Fibroblast of skin of right quadriceps (primary cell): ENCODE measurements at places on chromosomes 6 and 20.

DNA sequence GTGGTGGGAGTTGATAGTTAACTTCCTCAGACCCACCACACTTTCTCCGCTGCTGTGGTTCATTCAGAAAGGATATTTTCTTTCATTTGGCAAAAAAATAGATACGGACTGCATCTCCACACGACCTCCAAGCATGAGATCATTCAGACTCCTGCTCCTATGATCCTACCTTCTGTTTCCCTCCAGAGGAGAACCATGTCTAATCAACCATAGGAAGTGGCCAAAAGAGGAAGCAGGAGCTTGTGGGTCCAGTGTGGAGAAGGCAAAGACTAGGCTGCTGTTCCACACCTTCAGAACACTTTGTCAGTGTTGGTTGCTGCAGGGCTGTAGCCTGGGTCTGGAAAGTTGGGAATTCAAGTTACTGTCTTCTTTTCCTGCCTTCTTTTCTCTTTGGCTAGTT, 10.6 kb upstream of the KIF13A start:
- no peak for DNase-seq

- no peak for DNase-seq
Measured at GRCh38 chr20:9134346-9134745, 65.5 kb downstream of the PLCB4 start.

GRCh38 chr20:53926428-53927028, 143.9 kb downstream of the BCAS1 start:
- DNase-seq: peak; percentile 96

DNA sequence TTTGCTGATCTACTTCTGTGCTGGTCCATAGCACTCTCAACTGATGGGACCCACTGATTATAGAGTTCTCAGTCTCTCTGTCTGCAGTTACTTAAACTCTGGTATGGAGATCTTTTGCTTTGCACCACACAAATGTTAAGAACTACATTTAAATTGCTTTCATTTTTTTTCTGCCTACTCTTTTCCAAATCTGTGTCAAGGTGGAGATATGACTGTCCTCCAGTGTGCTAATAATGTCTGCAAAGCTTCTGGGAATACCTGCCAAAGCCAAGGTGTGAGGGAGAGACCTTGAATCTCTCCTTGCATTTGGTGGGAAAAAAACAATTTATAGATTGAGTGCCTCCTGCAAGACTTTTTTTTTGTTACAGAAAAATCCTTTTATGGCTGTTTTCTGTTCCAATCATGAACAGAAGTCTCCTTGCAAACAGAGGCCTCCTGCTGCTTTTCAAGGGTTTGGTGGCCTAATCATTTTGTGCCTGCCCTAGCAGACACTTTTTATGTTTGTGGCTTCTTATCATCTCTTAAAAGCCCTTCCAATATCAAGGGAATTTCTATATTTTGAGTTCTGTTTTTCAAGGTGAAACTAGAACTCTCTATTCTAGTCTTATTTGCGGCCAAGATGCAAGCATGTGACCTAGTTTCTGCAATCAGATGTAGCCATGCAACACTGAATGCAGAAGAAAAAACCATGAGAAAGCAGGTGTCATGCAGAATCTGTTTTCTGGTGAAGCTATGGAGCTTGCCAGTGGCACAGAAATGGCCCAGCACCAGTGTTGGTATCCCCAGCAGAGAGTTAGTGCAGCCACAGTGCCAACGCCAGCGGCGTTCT, 23.2 kb upstream of the AKIRIN2 start:
- no peak for DNase-seq

DNA sequence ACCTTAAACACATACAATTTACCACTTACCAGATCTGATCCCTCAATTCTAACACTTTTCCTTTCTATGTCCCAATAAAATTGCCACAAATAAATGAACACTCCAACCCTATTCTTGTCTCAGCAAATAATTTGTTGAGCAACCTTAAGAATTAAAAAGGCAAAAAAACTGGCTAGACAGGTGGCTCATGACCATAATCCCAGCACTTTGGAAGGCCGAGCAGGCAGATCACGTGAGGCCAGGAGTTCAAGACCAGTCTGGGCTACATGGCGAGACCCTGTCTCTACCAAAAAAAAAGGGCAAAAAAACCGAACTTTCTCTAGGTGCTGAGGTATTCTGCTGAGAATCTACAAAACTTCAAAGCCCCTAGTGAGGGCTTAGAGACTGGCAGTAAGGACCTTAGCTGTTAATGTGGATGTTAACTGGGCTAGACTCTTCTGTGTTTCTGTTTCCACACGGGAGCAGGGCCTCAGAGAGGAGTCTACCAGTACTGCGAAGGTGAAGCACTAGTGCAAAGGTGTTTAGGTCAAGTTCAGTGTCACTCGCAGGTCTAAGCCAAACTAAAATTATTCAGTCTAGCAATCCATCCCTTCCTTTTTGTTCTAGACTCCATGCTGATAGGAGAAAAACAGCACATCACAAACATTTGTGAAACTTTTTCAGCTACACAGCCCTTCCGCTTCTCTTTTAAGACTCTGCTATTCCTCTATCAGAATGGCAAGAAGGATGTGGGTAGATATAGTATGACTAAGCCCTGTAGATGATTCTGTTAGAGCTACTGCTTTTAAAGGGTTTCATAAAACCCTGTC, 2.6 kb downstream of the FASTKD5 start:
- no peak for DNase-seq

- no peak for DNase-seq
Measured at GRCh38 chr20:59831024-59831915, 102.2 kb downstream of the SYCP2 start.

DNA sequence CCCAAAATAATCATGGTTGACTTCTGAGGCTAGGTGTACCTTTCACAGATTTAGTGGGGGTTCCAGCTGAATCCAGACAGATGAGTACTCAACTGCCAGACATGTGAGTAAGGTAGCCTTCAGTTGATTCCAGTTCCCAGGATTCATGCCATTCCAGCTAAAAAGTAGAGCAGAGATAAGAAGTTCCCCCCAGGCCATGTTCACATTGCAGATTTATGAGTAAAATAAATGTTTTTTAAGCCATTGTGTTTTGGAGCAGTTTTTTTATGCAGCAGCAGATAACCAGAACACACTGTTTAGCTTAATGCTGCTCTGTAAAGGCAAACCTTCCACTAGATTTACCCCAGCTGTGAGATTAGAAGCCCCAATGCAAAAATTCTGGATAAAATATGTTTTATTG, 245.0 kb downstream of the RFPL4B start:
- DNase-seq: no peak

- no peak for DNase-seq
Measured at GRCh38 chr6:142409794-142410193, 108.0 kb downstream of the ADGRG6 start.

GRCh38 chr6:138722425-138723371, 50.9 kb upstream of the CCDC28A start:
- DNase-seq: peak; percentile 75

GRCh38 chr6:155434096-155434495, 21.5 kb downstream of the NOX3 start:
- DNase-seq: peak; percentile 28

GRCh38 chr6:6696867-6697531, 108.5 kb downstream of the LY86 start:
- peak; percentile 65 for DNase-seq

GRCh38 chr6:124699038-124699437, 263.2 kb upstream of the RNF217 start:
- DNase-seq: no peak

DNA sequence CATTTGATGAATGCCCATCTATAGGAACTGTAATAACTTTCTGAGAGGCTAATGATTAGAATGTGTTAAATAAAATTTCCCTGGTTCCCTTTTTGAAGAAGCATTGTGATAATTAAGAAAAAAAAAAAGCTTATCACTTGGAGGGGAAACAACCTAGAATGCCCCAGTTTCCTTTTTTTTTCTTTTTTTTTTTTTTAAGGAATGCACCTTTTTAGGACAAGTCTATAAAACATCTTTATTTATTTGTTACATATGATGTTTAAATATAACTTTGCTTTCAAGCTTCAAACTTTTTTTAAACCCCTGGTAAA, 7.3 kb upstream of the MRPS10 start:
- DNase-seq: no peak

- no peak for DNase-seq
Measured at GRCh38 chr20:38658879-38659596, 57.4 kb downstream of the ARHGAP40 start.

DNA sequence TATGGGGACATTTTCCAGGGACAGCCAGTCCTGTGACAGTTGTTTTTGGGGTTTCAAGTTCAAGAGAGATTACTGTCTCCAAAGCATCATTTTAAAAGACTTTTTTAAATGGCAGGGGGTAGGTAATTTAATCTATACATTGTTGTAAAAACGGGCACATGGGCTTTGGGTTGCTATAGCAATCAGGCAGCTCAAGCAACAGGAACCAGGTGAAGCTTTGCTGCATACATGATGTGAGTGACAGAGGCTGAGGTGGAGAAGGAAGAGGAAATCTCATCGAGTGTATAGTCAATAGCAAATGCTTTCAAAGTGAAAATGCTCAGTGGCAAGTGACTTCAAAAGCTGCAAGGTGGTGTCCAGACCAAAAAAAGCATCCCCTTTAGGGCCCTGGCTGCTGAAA, 277.4 kb upstream of the JAG1 start:
- no peak for DNase-seq

GRCh38 chr6:138416206-138416605, 12.2 kb downstream of the HEBP2 start:
- DNase-seq: no peak

DNA sequence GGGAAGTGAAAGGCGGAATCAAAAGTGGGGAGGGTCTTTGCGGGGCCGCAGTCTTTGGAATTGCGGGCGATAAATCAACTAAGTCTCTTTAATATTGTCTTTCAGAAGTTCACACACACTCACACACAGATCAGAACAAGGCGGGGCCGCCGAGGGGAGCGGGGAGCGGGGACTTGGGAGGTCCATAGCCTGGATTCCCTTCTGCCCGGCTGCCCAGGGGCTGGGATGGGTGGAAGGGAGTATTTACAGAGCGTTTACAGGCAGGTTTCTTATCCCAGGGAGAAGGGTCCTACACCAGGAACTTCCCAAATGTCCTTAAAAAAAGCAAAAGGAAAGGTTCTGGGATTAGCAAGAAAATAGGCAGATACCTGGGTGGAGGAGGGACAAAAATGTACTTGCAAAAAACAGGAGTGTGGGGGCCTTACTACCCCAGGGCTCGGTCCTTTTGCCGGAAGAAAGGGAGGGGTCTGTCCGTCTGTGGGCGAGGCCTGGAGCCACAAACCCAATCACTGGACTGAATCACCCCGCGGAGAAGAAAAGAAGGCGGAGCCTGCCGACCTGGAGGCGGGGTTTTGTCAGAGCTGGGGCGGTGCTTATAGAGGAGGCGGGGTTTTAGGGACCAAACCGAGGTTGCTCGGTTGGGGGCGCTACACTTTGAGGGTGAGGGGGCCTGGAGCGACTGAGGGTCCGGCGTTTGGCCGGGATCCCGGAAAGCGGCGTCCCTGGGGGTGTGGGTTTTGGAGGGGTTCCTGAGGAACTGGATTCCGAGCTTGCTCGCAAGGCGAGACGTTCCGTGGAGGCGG, 3.2 kb downstream of the PRRT1 start:
- no peak for DNase-seq

DNA sequence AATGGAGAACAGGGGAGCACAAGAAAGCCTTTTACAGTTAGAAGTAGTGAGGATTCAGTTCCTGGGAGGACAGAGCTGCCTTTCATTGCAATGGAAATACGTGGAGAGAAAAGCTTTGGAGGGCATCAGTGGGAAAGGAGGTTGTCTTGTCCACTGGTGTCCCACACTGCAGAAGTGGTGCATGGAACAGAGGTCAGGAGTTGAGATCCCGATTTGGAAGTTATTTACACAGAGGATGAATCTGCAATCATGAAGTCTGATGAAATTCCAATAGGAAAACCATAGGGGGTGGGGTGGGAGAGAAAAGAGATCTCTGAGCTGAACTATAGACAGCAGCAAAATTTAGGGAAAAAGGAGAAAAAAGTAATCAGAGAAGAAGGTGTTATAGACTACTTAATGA, 33.6 kb downstream of the ADGRG6 start:
- no peak for DNase-seq

- DNase-seq: no peak
Measured at GRCh38 chr6:35312076-35312800, 14.6 kb downstream of the DEF6 start.

DNA sequence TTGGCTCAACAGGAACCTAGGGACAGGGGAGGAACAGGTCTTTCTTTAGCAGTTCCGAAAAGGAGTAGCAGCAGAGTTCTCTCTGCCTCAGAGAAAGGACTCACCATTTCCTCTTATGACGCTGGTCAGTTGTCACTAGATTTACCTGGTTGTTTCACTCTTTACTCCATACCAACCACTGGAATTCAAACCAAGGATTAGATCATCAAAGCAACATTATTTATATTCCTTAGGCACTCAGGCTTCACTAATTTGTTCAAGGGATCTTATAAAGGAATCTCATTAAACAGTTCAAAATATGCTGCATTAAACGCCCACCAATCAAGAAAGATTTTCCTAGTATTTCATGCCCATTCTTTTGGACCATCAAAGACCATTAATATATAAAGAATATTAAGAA, 1129.5 kb upstream of the MAP3K7 start:
- no peak for DNase-seq

GRCh38 chr20:24118441-24119175, 130.0 kb upstream of the GGTLC1 start:
- peak; percentile 31 for DNase-seq

GRCh38 chr6:44054721-44055559, 72.3 kb downstream of the MRPL14 start:
- peak; percentile 91 for DNase-seq

- peak; percentile 68 for DNase-seq
Measured at GRCh38 chr6:9204171-9204570, 768.8 kb upstream of the SLC35B3 start.

DNA sequence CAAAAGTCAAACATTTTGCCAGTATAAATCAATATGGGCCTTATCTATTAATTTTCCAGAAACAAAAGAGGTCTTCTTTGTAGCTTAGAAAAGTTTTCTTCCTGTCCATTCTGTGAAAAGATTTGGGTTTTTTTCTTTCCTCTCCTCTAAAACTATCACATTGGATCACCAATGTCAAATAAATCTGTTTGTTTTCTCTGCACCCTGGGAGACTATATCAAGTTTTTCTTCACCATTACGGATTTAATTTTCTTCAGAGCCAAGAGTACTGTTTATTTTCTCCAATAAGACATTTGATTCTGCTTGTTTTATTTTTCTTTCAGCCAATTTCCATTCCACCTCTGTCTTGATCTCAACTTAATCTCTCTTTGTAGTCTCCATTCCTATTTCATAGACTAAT, 1.9 kb upstream of the LZTS3 start:
- no peak for DNase-seq

- no peak for DNase-seq
Measured at GRCh38 chr6:153334121-153334520, 203.0 kb upstream of the RGS17 start.

DNA sequence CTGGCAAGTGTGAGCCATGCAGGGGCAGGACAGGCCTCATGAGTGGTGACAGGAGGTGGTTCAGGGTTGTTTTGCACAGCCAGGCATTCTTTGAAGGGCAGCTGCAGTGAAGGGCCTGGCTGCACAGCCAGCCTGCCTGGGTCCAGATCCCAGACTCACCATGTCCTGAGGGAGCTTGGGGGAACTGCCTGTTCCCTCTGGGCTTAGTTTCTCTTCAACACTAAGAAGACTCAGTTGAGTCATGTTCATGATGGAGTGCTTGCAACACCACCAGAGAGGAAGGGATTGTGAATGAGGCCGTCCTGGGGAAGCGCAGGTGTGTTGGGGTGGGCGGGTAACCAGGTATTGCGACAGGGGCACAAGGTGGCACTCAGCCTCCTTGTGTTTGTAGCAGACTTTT, 102.4 kb downstream of the CDH26 start:
- no peak for DNase-seq

- no peak for DNase-seq
Measured at GRCh38 chr20:48669946-48670605, 157.7 kb downstream of the PREX1 start.

- DNase-seq: peak; percentile 64
Measured at GRCh38 chr20:45293041-45294002, 13.3 kb upstream of the RBPJL start.

GRCh38 chr20:34771680-34772081, 53.8 kb downstream of the NCOA6 start:
- peak; percentile 18 for DNase-seq
